ENCODE measurements at places on chromosomes 13 and 19. TPM values are rescaled to one million over a fixed set of nuclear protein-coding genes. Genes with fewer than 3 reads are reported as not detected.

PINLYP gene
- 3.0 TPM for total RNA-seq

IGFL3 gene
- total RNA-seq: 0.49 TPM

SPACA4 gene
- total RNA-seq: not detected

PNMA8A gene
- total RNA-seq: 8.9 TPM

ZNF574 gene
- 28.2 TPM for total RNA-seq

PLK5 gene
- total RNA-seq: under 0.01 TPM
